Esophagus mucosa (tissue), 1 donor: ENCODE measurements at places on chromosomes 4 and X. TPM values are rescaled to one million over a fixed set of nuclear protein-coding genes. Genes with fewer than 3 reads are reported as not detected.

- ATAC-seq = no peak
Measured at GRCh38 chrX:78375894-78376293, 48.5 kb upstream of the CYSLTR1 start.

DNA sequence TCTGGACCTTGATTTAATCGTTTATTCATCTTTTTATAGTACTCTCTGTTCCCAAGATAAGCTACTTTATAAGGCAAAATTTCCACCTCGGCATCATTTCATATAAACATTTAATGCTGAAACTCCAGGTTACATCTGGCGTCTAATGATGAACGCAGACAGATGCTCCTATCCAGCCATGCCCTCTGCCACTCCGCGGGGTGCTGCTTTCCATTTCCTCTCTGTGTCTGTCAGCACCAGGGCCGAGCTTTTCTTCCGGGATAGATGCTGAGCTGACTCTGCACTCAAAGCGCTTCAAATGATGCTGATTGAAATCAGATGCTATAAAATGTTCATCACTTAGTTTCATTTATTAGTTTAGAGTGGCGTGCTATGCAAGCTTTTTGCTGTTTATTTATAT, 80.5 kb upstream of the HELT start:
- ATAC-seq = no peak

- no peak for ATAC-seq
Measured at GRCh38 chr4:172928347-172928746, 240.3 kb upstream of the GALNT7 start.

DNA sequence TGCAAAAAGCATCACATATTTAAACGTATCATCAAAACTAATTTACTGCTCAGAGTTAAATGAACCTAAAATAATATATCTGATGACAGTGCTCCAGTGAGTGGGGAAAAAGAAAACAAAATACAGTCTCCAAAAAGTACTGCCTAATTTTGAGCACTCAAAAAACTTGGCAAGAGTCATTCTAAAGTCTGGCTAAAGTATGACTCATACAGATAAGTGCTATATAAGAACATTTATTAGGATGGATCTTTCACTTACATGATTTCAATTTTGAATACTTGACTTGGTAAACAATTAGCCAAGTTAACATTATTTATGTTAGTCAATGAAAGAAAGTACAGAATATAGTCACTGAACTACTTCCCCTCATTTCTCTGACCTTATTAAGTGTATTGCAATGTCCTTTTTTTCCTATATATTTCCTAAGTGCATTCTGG, 27.2 kb downstream of the FBXO8 start:
- ATAC-seq = no peak

- no peak for ATAC-seq
Measured at GRCh38 chr4:864456-865120, 38.7 kb upstream of the CPLX1 start.

GRCh38 chrX:107829878-107830277, 4.2 kb downstream of the MID2 start:
- no peak for ATAC-seq

DNA sequence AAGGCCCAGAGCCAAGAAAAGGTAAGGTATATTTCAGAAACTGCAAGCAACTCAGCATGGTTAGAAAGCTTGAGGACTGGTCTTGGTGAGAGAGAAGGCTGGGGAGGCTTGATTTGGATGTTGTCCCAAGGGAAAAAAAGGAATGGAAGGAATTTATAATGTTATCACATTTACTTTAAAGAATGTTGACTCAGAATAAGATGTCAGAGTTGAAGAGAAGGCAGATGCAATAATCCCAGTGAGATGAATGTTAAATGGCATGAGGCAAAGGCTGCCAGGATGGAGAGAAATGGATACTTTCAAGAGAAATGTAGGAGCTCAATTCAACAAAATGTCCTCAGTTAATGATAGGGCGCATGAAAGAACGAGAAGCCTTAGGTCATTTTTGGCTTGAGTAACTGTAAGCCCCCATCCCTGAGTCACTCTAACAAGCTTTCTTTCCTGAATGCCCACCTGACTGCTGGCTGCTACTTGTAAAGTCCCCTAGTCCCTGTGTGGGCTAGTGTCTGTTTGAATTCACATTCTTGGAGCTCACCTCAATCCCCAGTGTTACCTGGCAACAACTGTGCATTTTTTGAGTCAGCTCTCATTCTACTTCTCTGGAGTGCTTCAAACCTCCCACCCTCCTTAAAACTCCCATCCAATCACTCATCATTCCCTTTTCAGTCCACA, 103.0 kb upstream of the TAPT1 start:
- ATAC-seq = no peak

GRCh38 chrX:102654696-102655095, 3.4 kb downstream of the GPRASP1 start:
- ATAC-seq = no peak

- ATAC-seq = no peak
Measured at GRCh38 chr4:62804075-62804474, 1603.9 kb downstream of the ADGRL3 start.

DNA sequence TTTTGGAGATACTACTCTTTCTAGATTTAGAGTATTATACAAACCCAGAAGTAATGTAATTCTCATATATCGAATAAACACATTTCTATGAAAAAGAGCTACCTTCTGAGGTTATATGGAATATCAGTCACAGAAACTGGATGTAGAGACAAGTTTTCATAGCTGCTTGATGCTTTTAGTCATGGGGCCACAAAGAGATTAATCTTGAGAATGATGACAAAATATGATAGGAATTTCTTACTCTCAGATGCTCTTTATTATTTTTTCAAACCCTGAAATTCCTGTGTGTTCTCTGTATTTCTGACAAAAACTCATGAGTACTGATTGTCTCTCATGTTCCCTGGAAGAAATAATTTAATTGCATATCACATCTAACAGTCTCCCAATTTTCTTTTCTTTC, 662.5 kb downstream of the RAPGEF2 start:
- no peak for ATAC-seq

Gene HPF1
- total RNA-seq = 12.4 TPM

Gene ANOS1
- 1.4 TPM for total RNA-seq

Gene GNRHR
- total RNA-seq = 0.56 TPM

Gene PHOX2B
- not detected for total RNA-seq

Gene DCAF12L1
- not detected for total RNA-seq

Gene CXCL6
- 1.4 TPM for total RNA-seq
